ENCODE measurements at places on chromosomes 6 and 20.

DNA sequence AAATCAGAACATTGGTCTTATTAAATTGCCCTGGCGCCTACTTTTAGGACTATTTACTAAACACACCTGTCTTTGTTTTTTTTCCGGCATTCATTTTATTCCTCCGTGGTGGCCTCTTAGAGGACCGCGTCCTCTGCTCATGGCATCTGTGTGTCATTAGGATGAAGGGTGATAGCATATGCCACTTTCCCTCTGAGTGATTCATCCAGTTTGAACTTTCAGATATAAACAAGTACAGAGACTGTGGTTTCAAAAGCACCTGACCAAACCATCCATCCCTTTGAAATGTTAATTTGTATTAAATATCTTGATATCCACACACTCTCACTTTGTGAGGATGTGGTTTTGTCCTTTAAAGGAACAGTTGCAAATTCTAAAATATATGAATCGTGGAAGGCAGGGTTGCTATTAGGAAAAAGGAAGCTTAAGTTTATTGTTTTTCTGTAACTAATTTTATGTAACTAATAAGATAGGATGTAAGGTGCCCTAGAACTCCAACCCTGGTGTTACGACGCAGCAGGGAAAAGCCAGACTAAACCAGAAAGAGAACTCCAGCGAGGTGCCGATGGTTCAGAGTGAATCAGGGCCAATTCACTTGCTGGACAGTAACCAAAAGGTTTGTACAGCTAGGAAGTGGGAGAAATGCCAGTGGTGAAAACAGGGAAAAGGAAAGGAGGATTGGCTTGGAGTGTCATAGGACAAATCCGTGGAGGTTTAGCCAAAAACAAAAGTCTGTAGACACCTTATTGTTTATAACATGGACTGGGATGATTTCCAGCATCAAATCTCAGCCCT, 98.7 kb downstream of the SHLD1 start:
- H3K27ac ChIP-seq: no peak overlapping the region
- peaks cover 34% of the 10 kb centered on the region for H3K4me1 ChIP-seq
- DNase-seq: no peak
- no peaks in the 10 kb centered on the region for H3K36me3 ChIP-seq

DNA sequence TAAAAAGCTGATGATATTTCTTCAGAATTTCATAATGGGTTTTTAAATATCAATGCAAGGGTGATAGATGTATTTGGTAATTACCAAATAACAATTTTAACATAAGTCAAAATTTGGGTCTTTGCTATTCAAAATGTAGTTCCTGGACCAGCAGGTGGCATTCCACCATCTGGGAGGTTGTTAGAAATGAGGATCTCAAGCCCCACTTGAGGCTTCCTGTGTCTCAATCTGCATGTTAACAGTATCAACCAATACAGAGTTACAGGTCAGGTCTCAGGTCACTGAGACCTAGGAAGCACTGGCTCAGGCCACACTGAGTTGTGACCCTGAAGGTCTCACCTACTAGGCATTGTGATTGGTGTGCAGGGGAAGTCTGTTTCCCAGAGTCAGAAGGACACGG, 57.2 kb upstream of the MTRF1L start:
- no peaks in the 10 kb centered on the region for H3K36me3 ChIP-seq
- no peak overlapping the region for H3K27ac ChIP-seq
- H3K4me1 ChIP-seq: no peaks in the 10 kb centered on the region
- DNase-seq: no peak
- no peak overlapping the region for H3K4me3 ChIP-seq

- H3K36me3 ChIP-seq: no peaks in the 10 kb centered on the region
- no peaks in the 10 kb centered on the region for H3K27me3 ChIP-seq
- peak overlapping the region; percentile 66 for H3K27ac ChIP-seq
- H3K4me1 ChIP-seq: peaks cover 40% of the 10 kb centered on the region
- H3K4me3 ChIP-seq: no peak overlapping the region
Measured at GRCh38 chr6:139126255-139126654, 8.6 kb upstream of the HECA start.

DNA sequence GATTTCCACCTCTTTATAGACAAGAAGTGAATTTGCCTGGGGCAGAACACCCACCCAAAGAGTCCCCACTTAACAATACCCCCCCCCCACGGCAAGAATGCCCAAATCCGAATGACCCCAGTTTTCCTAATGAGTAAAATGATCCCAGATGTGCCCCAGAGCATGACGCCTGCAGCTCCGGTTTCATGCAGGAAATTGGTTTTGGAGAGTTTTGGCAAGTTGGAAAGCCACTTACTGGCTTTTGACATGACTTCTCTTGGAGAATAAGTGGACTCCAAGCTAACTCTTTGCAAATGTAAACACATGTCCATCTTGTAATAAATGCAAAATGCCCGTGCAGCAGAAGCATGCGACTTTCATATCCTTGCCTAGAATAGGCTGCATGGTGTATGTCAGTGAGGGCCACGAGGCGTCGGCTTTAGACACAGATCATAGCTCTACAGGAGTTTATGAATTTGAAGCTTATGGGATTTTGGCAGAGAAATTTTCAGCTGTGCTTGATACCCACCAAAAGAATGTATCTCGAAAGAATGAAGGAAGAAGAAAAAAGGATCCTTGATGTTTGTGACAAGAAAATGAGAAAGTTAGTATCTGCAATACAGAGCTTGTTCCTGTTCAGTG, 24.2 kb downstream of the EDN3 start:
- no peak for DNase-seq
- H3K36me3 ChIP-seq: no peaks in the 10 kb centered on the region
- H3K27ac ChIP-seq: no peak overlapping the region
- H3K4me3 ChIP-seq: no peak overlapping the region
- H3K27me3 ChIP-seq: peaks cover 4% of the 10 kb centered on the region
- H3K4me1 ChIP-seq: no peaks in the 10 kb centered on the region

DNA sequence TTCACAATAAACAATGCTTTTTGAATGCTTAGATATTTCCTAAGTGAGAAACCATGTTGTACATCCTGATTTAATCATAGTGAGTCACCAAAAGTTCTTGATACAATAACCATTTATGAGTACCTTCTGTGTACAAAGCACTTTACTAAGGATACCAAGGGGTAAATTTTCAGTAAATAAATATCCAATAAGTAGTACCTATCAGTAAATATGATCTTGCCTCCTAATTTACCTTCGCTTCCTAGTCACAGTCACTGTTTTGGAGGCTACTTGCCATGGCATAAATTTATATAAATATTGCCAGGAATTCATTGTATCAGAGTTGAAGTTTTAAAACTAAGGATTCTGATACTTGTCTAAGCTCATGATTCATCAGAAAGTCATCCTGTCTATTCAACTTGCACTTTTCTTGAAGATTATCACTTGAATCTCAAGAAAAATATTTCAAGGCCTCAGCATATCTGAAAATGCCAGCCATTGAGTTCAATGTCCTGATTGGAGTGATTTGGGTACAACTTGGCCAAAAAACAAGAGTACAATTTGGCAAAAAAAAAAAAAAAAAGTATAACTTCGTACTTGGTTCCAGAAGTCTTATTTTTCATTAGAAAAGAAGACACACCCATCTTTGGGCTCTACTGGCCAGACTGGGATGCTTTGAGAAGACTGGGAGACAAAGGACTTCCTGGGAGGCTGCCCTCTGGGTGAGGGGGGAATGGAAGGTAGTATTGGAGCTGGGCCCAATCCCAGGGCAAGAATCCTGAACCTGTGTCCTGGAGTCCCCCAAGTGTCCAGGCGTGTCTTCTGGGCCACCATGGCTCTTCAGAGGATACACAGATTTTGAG, 32.8 kb downstream of the RAB22A start:
- no peak overlapping the region for H3K27ac ChIP-seq
- no peak overlapping the region for H3K4me3 ChIP-seq
- no peaks in the 10 kb centered on the region for H3K27me3 ChIP-seq
- H3K4me1 ChIP-seq: no peaks in the 10 kb centered on the region

DNA sequence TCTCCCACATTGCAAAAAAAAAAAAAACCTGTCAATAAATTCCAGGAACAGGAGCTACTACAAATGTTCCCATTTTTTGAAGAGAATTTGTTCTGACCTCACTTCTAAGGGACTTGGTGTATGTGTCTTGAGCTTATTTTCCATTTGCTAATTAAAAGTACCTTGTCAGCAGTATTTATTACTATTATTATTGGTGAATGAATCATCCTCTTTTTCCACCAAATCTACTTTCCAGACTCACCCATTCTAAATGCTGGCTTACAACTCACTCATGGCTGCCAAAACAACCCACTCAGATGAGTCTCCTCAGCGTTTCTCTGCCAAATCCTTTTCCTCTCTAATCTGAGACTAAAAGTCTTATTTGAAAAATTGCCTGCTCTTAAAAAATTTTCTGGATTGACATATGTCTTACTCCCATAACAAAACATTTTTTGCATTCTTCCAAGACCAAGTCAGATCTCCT, 33.2 kb upstream of the TASP1 start:
- DNase-seq: no peak
- H3K4me1 ChIP-seq: no peaks in the 10 kb centered on the region
- H3K4me3 ChIP-seq: no peak overlapping the region

- no peaks in the 10 kb centered on the region for H3K27me3 ChIP-seq
- no peaks in the 10 kb centered on the region for H3K36me3 ChIP-seq
- DNase-seq: no peak
- no peak overlapping the region for H3K27ac ChIP-seq
- H3K4me3 ChIP-seq: no peak overlapping the region
- peaks cover 9% of the 10 kb centered on the region for H3K4me1 ChIP-seq
Measured at GRCh38 chr20:3652676-3653596, 10.3 kb downstream of the GFRA4 start.

GRCh38 chr6:44508646-44509045, 121.1 kb downstream of the CDC5L start:
- H3K36me3 ChIP-seq: no peaks in the 10 kb centered on the region
- H3K4me3 ChIP-seq: no peak overlapping the region
- no peak overlapping the region for H3K27ac ChIP-seq
- H3K27me3 ChIP-seq: peaks cover 10% of the 10 kb centered on the region
- no peaks in the 10 kb centered on the region for H3K4me1 ChIP-seq

- no peak overlapping the region for H3K4me3 ChIP-seq
- no peak for DNase-seq
- no peak overlapping the region for H3K27ac ChIP-seq
- no peaks in the 10 kb centered on the region for H3K4me1 ChIP-seq
- no peaks in the 10 kb centered on the region for H3K36me3 ChIP-seq
Measured at GRCh38 chr20:8376940-8377339, 244.9 kb downstream of the PLCB1 start.

DNA sequence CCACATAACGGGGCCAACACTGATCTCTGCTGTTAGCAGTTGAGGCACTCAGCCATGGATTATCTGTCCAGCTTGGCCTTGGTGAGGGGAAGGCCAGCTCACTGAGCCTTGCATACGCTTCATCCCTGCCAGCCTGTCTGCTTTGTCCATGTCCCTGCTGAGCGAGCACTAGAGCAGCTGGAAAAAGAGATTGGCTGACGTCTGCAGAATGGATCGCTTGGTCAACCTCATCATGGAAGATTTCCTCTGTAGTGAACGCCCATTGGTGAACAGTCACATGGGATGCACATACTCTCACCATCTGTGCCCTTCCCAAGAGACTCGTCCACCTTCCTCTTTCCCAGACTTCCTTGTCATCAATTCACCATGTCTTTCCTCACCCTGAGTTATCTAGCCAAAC, 26.9 kb downstream of the MUC22 start:
- no peaks in the 10 kb centered on the region for H3K36me3 ChIP-seq
- no peak overlapping the region for H3K27ac ChIP-seq
- no peak overlapping the region for H3K4me3 ChIP-seq
- DNase-seq: no peak
- H3K4me1 ChIP-seq: no peaks in the 10 kb centered on the region
- no peaks in the 10 kb centered on the region for H3K27me3 ChIP-seq

DNA sequence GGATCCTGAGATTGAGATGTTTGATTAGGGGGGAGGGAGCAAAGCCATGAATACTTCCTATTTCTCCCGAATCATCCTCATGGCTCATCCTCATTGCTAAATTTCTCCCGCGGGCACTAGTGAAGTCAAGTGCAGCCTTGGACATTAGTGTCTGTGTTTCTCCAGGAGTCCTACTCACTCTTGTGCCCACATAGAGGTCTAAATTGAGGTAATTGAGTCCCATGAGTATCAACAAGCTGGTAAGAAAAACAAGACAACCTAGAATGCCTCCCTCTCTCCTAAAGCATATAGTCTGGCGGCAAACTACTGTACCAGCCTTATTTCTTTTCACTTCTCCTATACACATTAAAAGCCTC, 420 bp downstream of the CENPQ start:
- H3K4me3 ChIP-seq: peak overlapping the region; percentile 76
- peak overlapping the region; percentile 4 for H3K27ac ChIP-seq
- DNase-seq: no peak
- no peaks in the 10 kb centered on the region for H3K27me3 ChIP-seq
- peaks cover 8% of the 10 kb centered on the region for H3K36me3 ChIP-seq
- peaks cover 25% of the 10 kb centered on the region for H3K4me1 ChIP-seq

- H3K4me3 ChIP-seq: no peak overlapping the region
- no peaks in the 10 kb centered on the region for H3K4me1 ChIP-seq
- no peak overlapping the region for H3K27ac ChIP-seq
- H3K27me3 ChIP-seq: no peaks in the 10 kb centered on the region
Measured at GRCh38 chr6:9942131-9942530, 472.7 kb downstream of the TFAP2A start.

- H3K27me3 ChIP-seq: peaks cover 9% of the 10 kb centered on the region
Measured at GRCh38 chr6:105432797-105433196, 29.9 kb upstream of the PREP start.

Measured in CD4-positive, alpha-beta T cell (primary cell).